ENCODE measurements at places on chromosomes 2 and 18.

- DNase-seq = no peak
Observed at GRCh38 chr18:48122376-48122775, 191.9 kb upstream of the SMAD2 start.

- DNase-seq = no peak
Observed at GRCh38 chr2:55547001-55547400, 27.5 kb downstream of the CFAP36 start.

DNA sequence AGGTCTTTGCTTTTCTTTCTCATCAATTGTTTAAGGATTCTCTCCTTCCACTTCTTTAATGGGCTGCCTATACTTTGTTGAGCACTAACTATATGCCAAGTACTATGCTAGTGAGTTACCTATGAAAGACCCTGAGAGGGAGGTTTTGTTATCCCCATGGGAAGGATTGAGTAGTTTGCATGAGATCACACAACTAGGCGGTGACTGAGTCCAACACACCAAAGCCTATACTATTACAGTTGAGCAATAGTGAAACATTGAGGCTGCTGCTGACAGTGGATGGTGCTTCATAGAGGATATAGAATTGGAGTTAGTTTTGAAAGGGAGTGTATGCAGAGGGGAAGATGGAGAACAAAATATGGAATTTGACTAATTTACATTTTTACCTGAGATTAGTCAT lies 15.8 kb downstream of the NABP1 start:
- no peak for DNase-seq

GRCh38 chr2:235512699-235513053 lies 18.8 kb downstream of the AGAP1 start:
- no peak for DNase-seq

DNA sequence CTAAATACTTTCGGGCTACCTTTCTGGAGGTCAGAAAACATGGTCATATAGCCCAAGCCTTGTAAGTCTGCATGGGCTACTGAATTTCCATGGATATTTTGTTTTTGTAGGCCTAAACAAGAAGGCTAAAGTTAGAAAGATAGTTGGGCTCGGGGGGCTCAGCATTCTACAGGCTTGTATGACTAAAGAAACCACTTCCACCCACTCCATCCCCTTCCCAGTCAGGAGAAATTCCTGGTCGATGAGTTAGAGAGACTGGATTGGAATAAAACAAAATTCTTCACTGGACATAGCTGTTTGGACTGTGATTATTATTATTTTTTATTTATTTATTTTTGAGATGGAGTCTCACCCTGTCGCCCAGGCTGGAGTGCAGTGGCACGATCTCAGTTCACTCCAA lies 539.4 kb upstream of the TNP1 start:
- DNase-seq = no peak
